ENCODE measurements at places on chromosomes 1 and 21. TPM values are rescaled to one million over a fixed set of nuclear protein-coding genes. Genes with fewer than 3 reads are reported as not detected.

VANGL2 gene
- total RNA-seq, result 26.1 TPM

HSD3B1 gene
- 2.8 TPM for total RNA-seq

CFHR2 gene
- not detected for total RNA-seq

- H3K4me3 ChIP-seq, result no peak overlapping the region
- H3K27ac ChIP-seq, result no peak overlapping the region
- H3K27me3 ChIP-seq, result no peaks in the 10 kb centered on the region
- H3K36me3 ChIP-seq, result no peaks in the 10 kb centered on the region
- no peaks in the 10 kb centered on the region for H3K4me1 ChIP-seq
Measured at GRCh38 chr1:163766257-163766918, 444.6 kb downstream of the NUF2 start.

DNA sequence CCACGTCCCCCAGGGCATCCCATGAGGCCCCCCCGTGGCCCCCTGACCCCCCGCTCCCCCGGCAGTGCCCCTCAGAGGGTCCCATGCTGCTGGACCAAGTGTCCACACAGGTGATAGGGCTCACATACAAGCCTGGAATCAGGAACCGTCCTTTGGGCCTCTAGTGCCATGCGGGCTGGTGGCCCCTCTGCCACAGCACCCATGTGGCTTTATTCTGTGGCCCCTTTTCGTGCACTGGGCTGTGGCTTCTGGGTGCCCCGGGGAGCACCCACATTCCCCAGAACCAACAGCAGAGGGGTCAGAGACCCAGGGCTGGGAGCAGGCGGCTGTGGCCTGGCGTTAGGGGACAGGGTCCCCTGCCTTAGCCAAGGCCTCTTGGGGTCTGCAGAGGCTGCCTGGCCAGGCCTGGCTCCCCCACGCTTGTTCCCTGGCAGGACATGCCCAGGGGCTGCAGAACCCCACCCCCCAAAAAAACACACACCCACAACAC, 31.7 kb downstream of the SLC19A1 start:
- no peaks in the 10 kb centered on the region for H3K36me3 ChIP-seq
- H3K4me3 ChIP-seq, result no peak overlapping the region
- no peak for DNase-seq
- no peaks in the 10 kb centered on the region for H3K4me1 ChIP-seq
- H3K27me3 ChIP-seq, result no peaks in the 10 kb centered on the region
- no peak overlapping the region for H3K27ac ChIP-seq

C1orf94 gene
- total RNA-seq, result 0.70 TPM

CELA3A gene
- total RNA-seq, result not detected

DNA sequence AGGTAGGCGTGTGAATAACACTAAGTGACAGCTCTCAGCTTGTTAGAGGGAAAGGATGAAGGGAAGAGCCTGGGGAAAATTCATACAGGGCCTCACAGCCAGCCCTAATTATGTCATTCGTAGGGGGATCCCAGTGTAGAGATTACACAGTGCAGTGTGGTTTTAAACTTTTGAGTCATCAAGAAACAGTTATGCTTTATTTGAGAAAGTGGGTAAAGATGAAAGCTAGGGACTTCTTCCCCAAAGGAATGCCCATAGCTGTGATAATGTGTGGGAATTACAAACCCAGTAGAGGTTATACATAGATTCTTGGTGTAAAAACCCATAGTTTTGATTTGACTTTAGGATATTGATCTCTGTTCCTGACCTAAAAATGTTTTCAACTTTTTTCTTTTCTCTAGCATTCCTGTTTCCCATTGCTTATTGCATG, 1.9 kb downstream of the TTF2 start:
- no peak overlapping the region for H3K4me3 ChIP-seq
- peaks cover 20% of the 10 kb centered on the region for H3K4me1 ChIP-seq
- no peaks in the 10 kb centered on the region for H3K27me3 ChIP-seq
- peak; percentile 91 for DNase-seq
- H3K27ac ChIP-seq, result peak overlapping the region; percentile 85

ACTA1 gene
- 16.2 TPM for total RNA-seq

- H3K4me3 ChIP-seq, result no peak overlapping the region
- no peak for DNase-seq
- peaks cover 12% of the 10 kb centered on the region for H3K4me1 ChIP-seq
- H3K27me3 ChIP-seq, result no peaks in the 10 kb centered on the region
- no peak overlapping the region for H3K27ac ChIP-seq
Measured at GRCh38 chr1:58434607-58435006, 111.9 kb downstream of the OMA1 start.

All from astrocyte (in vitro differentiated cells and primary cell).